ENCODE measurements at places on chromosomes 7 and 10. TPM values are rescaled to one million over a fixed set of nuclear protein-coding genes. Genes with fewer than 3 reads are reported as not detected.

DNA sequence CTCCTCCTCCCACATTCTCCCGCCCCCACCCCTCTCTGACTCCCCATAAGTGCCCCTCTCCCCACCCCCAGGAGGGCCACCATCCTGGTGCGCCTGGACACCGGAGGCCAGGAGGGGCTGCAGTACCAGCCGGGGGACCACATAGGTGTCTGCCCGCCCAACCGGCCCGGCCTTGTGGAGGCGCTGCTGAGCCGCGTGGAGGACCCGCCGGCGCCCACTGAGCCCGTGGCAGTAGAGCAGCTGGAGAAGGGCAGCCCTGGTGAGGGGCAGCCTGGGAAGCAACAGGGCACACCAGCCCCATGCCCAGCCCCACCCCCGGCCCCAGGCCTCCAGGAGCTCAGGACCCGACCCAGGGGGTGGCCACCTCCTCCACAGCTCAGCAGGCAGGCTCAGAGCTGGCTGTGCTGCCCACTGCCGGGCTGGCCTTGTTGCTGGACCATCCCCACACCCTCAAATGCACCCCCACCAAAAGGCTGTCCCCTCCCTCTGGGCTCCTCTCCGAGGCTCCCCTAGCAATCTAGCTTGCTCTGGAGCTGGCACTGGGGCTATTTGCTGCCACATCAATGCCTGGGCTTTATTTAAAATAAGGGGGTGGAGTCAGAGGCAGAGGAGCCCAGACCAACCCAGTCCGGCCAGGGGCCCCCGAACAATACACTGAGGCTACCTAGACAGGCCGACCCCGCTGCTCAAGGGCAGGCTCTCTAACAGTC is 14.8 kb downstream of the ATG9B start:
- no peaks in the 10 kb centered on the region for H3K27me3 ChIP-seq
- no peak for DNase-seq
- 0 out of 2 replicates have a peak, but pooled peaks cover 3% of the 10 kb centered on the region for H3K4me1 ChIP-seq
- H3K27ac ChIP-seq, result no peak overlapping the region
- no peaks in the 10 kb centered on the region for H3K36me3 ChIP-seq

DNA sequence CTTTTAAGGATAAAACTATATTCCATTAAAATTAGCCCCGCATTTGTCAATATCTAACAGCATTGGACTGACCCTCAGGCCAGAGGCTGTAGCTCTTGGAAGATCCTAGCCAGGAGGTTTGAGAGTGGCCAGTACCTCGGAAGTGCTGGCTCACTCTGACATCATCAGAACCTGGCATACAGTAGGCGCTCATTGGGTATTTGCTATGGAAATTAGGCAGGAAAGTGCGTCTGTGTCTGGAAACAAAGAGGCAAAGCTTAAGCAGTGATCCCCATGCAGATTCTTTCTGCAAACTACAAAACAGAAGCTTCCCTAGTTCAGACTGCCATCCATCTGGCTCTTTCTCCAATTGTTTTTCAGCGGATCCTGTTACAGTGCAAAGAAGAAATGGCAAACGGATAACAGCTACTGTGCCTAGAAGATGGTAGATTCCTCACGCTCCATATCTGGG is 1.7 kb upstream of the PRKCQ start:
- H3K36me3 ChIP-seq, result no peaks in the 10 kb centered on the region
- peaks cover 31% of the 10 kb centered on the region for H3K27me3 ChIP-seq
- H3K4me1 ChIP-seq, result no peaks in the 10 kb centered on the region
- no peak overlapping the region for H3K27ac ChIP-seq
- no peak overlapping the region for H3K4me3 ChIP-seq

DNA sequence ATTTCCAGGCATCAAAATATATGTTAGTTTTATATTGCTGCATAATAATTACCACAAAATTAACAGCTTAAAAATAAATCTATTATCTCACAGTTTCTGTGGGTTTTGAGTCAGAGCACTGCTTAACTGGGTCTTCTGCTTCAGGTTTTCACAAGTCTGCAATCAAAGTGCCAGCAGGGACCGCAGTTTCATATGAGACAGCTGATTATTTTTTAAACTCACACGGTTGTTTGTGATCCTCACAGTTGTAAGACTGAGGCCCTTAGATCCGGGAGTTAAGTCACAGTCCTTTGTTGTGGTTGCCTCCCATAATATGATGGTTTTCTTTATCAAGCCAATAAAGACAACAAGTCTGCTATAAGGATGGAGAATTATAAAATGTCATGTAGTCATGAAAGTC is 146.0 kb upstream of the ZWINT start:
- no peak overlapping the region for H3K4me3 ChIP-seq
- no peaks in the 10 kb centered on the region for H3K36me3 ChIP-seq
- H3K27ac ChIP-seq, result no peak overlapping the region
- H3K4me1 ChIP-seq, result no peaks in the 10 kb centered on the region
- DNase-seq, result no peak
- H3K27me3 ChIP-seq, result no peaks in the 10 kb centered on the region

- H3K27ac ChIP-seq, result no peak overlapping the region
- H3K4me1 ChIP-seq, result peaks cover 9% of the 10 kb centered on the region
- H3K36me3 ChIP-seq, result peaks cover 23% of the 10 kb centered on the region
- no peak for DNase-seq
- H3K27me3 ChIP-seq, result no peaks in the 10 kb centered on the region
These were observed 22.9 kb downstream of the FAM3C start for GRCh38 chr7:121373177-121373576.

DNA sequence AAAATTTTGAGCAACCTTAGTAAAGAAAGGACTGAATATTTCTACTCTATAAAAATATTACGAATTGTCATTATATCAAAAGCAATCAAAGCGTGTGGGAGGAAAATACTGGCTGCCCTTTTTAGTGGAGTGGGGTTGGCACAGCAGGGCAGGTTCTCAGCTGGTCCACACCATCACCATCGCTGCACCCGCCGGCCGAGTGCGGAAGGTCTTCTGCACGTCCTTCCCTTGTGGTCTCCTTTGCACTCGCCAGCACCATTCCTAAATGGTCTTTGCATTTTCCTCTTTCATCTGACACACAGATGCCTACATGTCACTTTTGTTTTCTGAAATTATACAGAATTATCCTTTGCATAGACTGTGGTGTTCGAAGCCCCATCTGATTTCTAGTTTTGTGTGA is 116.6 kb upstream of the LANCL2 start:
- H3K4me1 ChIP-seq, result peaks cover 26% of the 10 kb centered on the region
- H3K4me3 ChIP-seq, result no peak overlapping the region
- H3K27me3 ChIP-seq, result no peaks in the 10 kb centered on the region
- H3K36me3 ChIP-seq, result no peaks in the 10 kb centered on the region
- DNase-seq, result no peak
- no peak overlapping the region for H3K27ac ChIP-seq

- H3K4me1 ChIP-seq, result no peaks in the 10 kb centered on the region
- no peak for DNase-seq
- H3K27ac ChIP-seq, result no peak overlapping the region
- no peak overlapping the region for H3K4me3 ChIP-seq
These were observed 34.4 kb downstream of the ZFAND2A start for GRCh38 chr7:1125603-1125969.

DNA sequence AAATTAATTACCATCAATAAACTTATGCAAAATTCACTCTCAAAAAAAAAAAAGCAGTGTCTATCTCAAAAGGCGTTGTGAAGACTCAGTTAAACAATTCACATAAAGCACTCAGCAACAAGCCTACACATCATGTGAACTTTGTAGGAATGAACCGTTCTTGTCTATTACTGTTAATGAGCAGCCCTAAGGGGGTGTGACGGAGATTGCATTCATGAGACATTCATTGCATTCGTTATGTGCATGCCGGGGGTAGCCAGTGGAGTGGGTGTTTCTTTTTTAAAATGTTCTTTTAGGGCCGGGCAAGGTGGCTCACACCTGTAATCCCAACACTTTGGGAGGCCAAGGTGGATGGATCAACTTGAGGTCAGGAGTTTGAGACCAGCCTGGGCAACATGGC is 193.0 kb downstream of the PRPF18 start:
- peaks cover 23% of the 10 kb centered on the region for H3K4me1 ChIP-seq
- DNase-seq, result no peak
- H3K4me3 ChIP-seq, result no peak overlapping the region

DNA sequence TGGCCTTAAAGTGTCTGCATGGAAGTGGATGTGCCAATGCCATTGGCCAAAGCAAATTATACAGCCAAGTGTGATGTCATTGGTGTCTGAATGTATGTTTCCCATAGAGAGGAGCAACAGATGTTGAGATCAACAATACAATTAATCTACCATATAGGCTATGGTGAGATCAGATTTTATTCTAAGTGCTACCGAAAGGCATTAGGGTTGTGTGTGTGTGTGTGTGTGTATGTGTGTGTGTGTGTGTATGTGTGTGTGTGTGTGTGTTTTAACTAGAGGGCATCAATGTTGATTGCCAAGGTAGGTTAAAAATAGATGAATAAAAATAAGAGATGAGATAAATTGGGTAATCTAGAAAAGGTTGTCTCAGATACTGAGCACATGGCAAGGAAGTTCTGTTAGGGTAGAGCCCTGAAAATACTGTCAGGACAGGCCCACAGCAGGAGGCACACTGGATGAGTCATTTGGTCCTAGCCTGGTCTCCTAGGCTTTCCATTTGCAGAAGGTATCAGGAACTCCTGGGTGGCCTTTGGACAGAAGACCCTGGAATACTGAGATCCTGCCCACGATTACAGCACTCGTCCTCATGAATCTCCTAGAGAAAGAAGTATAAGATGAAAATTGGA is 446.0 kb upstream of the PODXL start:
- H3K4me3 ChIP-seq, result no peak overlapping the region
- H3K4me1 ChIP-seq, result no peaks in the 10 kb centered on the region
- H3K27me3 ChIP-seq, result peaks cover 17% of the 10 kb centered on the region
- no peak for DNase-seq

GRCh38 chr10:58152673-58153263 is 114.9 kb downstream of the IPMK start:
- peak; percentile 91 for DNase-seq
- no peak overlapping the region for H3K27ac ChIP-seq
- H3K36me3 ChIP-seq, result no peaks in the 10 kb centered on the region
- H3K4me1 ChIP-seq, result peaks cover 17% of the 10 kb centered on the region

GRCh38 chr7:48074204-48074654 is 14.8 kb upstream of the UPP1 start:
- peak; percentile 22 for DNase-seq
- no peaks in the 10 kb centered on the region for H3K27me3 ChIP-seq
- H3K4me1 ChIP-seq, result peaks cover 7% of the 10 kb centered on the region
- no peaks in the 10 kb centered on the region for H3K36me3 ChIP-seq

- H3K36me3 ChIP-seq, result no peaks in the 10 kb centered on the region
- no peak for DNase-seq
- no peaks in the 10 kb centered on the region for H3K27me3 ChIP-seq
- H3K27ac ChIP-seq, result no peak overlapping the region
These were observed 2.4 kb downstream of the CHST12 start for GRCh38 chr7:2405601-2406345.

GRCh38 chr10:109875151-109875568 is 48.2 kb downstream of the XPNPEP1 start:
- H3K4me3 ChIP-seq, result no peak overlapping the region
- H3K27ac ChIP-seq, result no peak overlapping the region
- peaks cover 9% of the 10 kb centered on the region for H3K36me3 ChIP-seq
- H3K4me1 ChIP-seq, result no peaks in the 10 kb centered on the region

DNA sequence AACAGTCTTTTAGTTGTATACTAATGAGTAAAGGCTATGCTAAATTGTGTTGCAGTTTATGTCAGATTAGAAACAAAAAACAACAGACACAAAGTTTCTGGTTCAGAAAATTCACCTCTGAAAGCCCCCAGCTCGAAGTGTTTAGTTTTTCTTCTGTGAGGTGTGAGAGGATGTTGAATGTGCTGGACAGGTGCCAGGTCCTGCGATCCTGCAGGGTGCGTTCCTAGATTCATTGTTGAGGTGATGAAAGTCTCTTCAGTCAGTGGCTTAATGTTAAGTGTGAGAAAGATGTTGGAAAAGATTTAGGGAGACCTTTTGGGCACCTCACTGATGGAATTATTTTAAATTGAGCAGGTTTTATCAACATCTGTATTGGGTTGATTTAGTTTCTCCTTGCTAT is 287.3 kb downstream of the SDK1 start:
- H3K4me1 ChIP-seq, result no peaks in the 10 kb centered on the region
- H3K27ac ChIP-seq, result no peak overlapping the region
- DNase-seq, result no peak
- no peak overlapping the region for H3K4me3 ChIP-seq
- no peaks in the 10 kb centered on the region for H3K36me3 ChIP-seq
- no peaks in the 10 kb centered on the region for H3K27me3 ChIP-seq

- H3K27me3 ChIP-seq, result peaks cover 87% of the 10 kb centered on the region
- no peak for DNase-seq
- H3K27ac ChIP-seq, result no peak overlapping the region
- no peak overlapping the region for H3K4me3 ChIP-seq
These were observed 4.5 kb downstream of the NEUROG3 start for GRCh38 chr10:69568472-69569395.

The ADAP1 gene
- total RNA-seq, result 31.2 TPM

The OPN1SW gene
- total RNA-seq, result not detected

The FEZF1 gene
- total RNA-seq, result not detected

The EBLN1 gene
- not detected for total RNA-seq

The RNF133 gene
- 0.26 TPM for total RNA-seq

The TMEM176A gene
- not detected for total RNA-seq

The FGF8 gene
- total RNA-seq, result not detected

The CTAGE8 gene
- 1.2 TPM for total RNA-seq

The CRHR2 gene
- total RNA-seq, result not detected

Data from PC-3 (cell line).